ENCODE measurements at places on chromosomes 1 and 21.

- no peak for DNase-seq
Observed at GRCh38 chr1:216686860-216687766, 36.1 kb downstream of the ESRRG start.

- no peak for DNase-seq
Observed at GRCh38 chr1:13576926-13577325, 6.7 kb upstream of the PDPN start.

DNA sequence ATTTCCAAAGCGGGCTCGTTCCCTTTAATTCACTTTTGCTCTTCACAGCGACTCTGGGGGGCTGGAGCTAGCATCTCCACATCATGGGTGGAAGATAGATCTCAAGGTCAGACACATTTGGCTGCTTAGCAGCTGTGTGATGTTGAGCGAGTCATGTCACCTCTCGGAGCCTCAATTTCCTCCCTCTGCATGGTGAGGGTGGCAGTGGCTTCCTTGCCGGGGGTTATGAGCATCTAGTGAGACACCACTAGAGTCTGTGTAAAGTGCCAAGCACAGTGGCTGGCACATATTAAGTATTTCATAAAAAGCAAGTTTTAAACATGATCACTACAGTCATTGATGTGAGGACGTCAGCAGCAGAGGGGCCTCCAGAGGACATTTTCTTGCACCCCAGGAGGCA is 16.9 kb upstream of the ECE1 start:
- no peak for DNase-seq

DNA sequence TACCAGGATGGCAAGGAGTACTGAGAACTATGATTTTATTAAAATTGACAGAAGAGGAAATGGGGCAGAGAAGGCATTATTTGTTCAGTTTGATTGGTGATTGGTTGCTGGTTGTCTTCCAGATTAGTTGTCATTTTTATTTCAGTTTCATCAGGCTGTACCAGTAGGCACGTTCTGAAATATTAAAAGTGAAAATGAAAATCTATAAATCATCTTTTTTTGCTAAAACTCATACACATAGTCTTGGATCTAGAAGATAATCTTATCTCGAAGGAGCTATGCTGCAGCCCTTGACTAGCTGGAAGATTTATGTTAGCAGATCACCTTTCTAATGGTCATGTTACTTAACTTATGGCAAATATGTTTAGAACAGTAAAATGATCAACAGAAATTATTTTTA is 29.0 kb downstream of the NEK7 start:
- DNase-seq = no peak

- no peak for DNase-seq
Observed at GRCh38 chr1:172776071-172776470, 117.2 kb downstream of the FASLG start.

DNA sequence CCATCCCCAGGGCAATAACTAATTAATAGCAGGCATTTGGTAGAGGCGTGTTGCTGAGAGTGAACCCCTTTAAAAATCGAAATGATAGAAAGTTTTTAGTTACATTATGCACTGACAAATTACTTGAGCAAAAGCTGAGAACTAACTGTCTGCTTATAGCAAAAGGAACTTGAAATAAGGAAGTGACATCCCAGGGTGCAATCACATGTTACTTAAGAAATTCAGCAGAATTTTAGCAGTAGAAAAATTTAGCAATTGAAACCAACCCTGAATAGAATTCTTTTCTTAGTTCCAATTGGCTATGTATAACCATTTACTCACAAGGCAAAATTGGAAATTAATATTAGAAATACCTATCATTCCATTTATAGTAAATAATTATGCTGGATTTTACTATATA is 139.5 kb upstream of the SAMSN1 start:
- no peak for DNase-seq

DNA sequence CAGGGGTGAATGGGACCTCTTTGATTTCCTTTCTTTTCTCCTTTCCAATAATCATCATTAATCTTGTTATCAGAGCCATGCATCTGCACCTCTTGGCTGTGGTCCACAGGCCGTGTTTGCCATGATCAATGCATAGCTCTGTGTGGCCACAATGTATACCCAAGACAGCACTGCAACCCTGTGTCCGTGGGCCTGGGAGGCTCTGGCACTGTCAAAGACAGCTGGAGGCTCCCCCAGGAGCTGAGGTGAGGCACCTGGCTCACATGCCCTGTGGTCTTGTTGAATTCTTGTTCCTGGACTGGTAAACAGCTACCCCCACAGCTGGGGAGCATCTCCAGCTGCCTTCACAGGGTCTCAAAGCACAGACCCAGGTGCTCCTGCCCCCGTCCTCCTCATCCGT is 67.2 kb upstream of the SELENON start:
- DNase-seq = no peak

GRCh38 chr1:33576821-33577599 is 104.6 kb downstream of the ZSCAN20 start:
- no peak for DNase-seq

DNA sequence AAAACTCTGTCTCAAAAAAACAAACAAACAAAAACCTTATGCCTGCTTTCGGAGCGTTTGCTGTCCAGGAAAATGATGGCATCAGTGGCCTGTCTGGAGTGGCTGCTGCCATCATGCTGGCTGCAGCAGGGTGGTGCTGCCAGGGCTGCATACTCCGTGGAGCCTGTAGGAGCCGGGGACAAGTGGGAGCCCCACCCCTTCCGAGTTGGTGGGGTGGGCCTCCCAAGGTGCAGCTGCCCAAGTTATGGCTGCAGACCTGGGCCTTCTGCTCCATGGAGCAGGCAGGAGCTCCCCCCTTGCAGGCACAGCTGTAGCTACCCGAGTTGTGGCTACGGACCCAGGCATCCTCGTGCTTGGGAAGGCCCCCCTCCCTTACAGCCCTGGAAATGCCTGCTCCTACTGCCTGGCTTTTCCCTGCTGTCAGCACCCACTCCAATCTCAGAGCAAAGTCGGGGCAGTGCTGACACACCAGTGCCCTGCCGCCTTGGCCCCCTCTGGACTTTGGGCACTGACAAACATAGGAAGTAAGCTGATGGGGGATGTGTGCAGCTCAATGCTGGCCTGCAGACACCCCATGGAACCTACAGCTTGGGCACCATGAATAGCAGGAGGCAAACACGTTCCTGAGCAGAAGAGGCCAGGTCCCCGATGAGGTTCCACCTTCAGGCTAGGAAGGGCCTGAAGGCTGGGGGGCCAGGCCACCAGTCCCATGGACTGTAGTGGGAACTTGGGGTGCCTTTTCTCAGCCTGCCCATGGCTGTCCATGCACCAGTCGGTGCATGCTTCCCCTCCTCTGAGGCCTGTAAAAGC is 60.4 kb downstream of the CC2D1B start:
- no peak for DNase-seq

- no peak for DNase-seq
Observed at GRCh38 chr21:38257667-38258066, 876 bp downstream of the KCNJ15 start.

- no peak for DNase-seq
Observed at GRCh38 chr1:84888753-84889152, 4.3 kb downstream of the LPAR3 start.

DNA sequence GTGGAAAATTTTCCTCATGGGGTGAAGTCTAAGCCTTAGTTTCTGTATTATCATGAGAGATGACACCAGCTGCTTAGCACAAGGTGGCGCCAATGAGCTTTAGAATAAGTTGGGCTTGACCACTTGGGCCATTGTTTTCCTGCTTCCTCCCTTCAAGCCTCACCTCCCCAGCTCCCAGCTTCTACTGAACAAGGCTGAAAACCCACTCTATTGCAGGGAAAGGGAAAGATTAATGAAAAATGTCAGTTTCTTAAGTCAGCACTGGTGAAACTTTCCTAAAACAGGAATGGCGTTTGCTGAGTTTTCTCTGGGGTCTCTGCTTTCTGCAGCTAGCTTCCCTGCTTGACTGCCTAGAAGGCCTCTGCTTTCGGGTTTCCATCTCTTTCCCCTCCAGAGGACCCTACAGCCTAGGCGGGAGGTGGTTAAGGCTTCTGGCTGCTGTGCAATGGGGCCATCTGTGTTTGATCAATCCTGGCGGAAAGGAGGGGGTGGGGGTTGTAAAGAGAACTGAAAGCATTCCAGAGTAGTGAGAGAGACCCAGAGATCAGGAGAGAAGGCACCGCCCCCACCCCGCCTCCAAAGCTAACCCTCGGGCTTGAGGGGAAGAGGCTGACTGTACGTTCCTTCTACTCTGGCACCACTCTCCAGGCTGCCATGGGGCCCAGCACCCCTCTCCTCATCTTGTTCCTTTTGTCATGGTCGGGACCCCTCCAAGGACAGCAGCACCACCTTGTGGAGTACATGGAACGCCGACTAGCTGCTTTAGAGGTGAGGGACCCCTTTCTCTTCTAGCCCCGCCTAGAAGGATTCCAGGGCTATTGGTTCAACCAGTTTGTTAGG is at the start of gene OLFML3:
TSS of gene OLFML3 (plus strand) at position 612 of the 840 bp plus-strand sequence. CDS start at position 655, 43 bp downstream.
- DNase-seq = no peak

DNA sequence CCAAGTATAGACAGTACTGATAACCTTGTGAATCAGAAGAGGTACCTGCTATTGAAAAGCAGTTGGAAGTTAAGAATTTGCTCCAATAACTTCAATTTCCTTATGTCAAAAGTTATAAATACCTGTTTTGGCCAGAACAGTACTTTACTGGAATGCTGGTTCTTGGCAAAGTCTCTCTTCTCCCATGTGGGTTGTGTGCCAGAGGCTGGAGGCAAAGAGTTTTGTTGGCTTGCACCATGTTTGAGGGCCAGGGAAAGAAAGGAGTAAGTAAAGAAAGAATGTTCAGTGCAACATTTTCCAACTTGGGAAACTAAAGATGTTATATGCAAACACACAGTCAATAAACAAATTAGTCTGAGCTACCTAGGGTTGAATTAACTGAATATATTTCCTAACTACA is 67.0 kb upstream of the DYNLT5 start:
- DNase-seq = no peak

GRCh38 chr1:155334962-155335361 is 14.3 kb downstream of the RUSC1 start:
- DNase-seq = no peak

GRCh38 chr1:84008631-84009030 is 9.7 kb upstream of the TTLL7 start:
- DNase-seq = no peak

GRCh38 chr1:112727716-112728115 is 12.6 kb upstream of the PPM1J start:
- no peak for DNase-seq

- DNase-seq = no peak
Observed at GRCh38 chr1:186564582-186564981, 103.7 kb upstream of the PDC start.

- DNase-seq = no peak
Observed at GRCh38 chr1:35554266-35555211, 2.7 kb downstream of the KIAA0319L start.

DNA sequence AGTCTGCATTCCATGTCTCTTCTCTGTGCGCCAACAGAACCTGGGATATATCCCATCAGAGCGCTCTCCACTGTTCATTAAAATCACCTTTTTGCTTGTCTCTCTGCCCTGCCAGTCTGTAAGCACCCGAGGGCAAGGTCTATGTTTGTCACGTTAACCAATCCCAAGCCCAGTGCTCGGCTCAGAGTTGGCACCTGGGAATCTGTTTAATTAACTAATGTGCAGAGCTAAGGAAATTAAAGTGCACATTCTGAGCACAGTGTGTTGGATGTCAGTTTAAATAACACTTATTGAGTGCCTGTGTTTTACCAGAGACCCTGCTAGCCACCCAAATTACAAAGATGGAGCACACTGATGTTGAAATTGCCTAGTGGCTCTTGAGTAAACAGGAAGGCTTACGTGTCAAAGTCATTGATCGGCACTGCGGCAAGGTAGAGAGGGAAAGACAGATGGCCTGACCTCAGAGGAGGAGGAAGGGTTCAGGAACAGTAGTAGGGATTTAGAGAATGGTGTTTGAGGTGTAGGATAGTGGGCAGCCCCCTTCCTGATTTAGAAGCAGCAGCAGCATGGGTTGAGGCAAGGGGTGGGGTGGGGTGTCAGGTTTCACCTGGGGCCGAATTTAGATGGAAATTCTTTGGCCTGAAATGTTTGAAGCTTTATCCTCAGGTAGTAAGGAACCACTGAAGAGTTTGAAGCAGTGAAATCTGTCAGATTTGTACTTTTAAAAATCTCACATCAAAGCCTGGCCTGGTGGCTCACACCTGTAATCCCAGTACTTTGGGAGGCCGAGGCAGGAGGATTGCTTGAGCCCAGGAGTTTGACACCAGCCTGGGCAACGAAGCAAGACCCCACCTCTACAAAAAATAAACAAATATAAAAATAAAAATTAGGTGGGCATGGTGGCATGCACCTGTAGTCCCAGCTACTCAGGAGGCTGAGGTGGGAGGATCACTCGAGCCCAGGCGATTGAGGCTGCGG is 7.7 kb downstream of the ARMH1 start:
- no peak for DNase-seq

DNA sequence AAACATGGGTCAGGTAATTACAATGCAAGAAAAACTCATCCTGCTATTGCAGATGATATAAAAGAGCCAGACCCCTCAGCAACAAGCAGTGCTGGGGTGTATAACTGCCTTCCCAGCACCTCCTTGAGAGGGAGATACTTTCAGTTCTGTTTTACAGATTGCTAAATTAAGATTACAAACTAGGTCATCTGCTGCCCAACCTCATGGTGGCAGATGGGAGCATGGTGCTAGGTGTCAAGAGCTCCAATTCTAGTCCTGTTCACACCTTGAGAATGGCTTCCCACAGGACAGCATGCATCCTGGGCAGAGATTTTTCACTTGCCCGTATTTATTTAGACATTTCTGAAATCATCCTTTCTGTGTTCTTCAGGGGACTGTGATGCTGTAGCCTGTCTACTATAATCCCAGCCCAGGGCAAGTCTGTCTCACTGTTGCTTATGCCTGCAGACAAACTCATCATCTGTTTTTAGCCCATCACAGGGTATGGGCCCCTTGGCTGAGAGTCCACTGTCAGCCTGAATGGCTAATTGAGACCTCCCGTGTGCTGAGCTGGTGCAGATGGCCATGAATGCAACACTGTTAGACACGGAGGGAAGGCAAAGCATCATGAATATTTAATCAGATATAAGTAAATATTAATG is 40.2 kb upstream of the PBX1 start:
- no peak for DNase-seq

- DNase-seq = peak; percentile 38
Observed at GRCh38 chr1:39960431-39960958, 5.5 kb downstream of the MFSD2A start.

DNA sequence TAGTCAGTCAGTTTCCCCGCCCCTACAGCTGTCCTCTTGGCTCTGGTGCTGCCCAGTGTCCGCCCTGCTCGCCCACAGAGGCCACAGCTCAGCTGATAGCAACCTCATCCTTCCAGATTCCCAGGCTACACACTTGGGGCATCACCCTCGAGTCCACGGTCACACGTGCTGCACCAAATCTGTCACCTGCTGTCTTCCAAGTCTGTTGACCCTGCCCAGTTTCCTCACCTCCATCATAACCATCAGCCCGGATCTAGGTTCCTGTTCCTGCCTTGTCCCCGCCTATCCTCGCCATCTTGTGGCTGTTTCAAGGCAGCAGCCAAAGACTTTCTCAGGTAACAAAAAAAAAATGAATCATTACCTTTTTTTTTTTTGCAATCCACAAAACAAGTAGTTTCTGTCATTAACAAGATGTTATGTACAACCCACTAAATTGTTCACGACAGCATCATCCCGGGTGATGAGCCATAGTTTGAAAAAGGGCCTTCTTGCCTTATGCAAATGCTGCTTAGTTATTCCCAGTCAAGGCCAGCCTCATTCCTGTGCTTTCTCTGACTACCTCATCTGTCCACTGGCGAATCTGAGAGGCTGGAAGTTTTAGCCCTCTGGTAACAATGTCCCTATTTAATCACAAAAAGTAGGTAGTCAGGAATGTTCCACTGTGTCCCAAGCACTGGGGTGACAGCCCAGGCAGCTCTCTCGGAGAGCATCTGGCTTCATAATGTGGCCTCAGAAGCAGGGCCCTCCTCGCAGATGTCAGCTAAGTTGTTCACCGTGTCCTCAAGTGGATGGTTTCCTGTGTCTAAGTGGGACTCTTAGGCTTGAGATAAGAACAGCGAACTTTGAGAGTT is 4.9 kb upstream of the MIIP start:
- no peak for DNase-seq

Measured in T-cell (primary cell).